ENCODE measurements at places on chromosomes 6 and 20. TPM values are rescaled to one million over a fixed set of nuclear protein-coding genes. Genes with fewer than 3 reads are reported as not detected.

Gene PLAGL1
- total RNA-seq = 8.7 TPM

Gene GPR63
- total RNA-seq = 0.09 TPM

Gene PPIL6
- total RNA-seq = 0.85 TPM

Gene LHFPL5
- total RNA-seq = not detected

Gene CRISP2
- not detected for total RNA-seq

All from endothelial cell of coronary artery (primary cell).